AG10803 (cell line): ENCODE measurements at places on chromosomes 1 and 21.

DNA sequence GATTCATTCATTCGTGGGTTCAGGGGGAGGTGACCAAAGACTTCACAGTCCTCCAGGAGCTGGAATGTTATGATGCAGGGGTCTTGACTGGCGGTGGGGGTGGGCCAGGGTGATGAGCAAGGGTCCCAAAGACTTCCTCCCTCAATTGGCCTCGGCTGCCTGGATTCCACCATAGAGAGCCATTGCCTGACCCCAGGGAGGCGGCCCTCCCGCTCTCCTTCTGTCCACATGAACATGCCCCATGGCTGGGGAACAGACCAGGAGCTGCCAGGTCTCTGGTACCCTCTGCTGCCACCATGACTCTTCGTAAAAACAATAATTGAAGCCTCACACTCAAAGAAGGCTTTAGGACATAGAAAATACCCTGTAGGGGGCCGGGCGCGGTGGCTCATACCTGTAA is 102.5 kb upstream of the CASZ1 start:
- DNase-seq = no peak

DNA sequence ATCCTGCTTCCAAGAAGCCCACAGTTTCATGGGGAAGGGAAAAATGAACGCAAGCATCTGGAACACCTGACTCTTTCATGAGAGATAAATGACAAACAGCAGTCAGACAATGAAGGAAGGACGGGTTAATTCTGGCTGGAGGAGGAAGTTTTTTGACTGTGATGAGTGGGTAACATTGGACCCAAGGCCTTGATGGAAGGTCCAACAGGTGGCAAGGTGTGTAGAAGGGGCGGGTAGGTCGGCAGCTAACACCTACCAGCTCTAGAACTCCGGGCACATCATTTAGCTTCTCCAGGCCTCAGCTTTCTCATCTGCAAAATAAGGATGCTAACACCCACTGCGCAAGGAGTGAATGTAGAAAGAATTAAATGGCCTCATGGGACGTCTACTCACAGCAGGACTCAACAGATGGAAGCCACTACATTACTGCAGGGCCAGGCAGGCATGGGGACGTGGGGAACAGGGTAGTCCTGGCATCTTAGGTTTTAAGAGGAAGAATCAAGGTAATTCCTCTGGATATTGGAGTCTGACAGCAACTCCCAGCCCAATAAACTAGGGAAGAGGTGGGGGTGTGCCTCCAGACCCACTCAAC is 12.9 kb downstream of the GLIS1 start:
- DNase-seq = no peak

GRCh38 chr1:166950156-166950555 is 25.2 kb downstream of the ILDR2 start:
- no peak for DNase-seq

DNA sequence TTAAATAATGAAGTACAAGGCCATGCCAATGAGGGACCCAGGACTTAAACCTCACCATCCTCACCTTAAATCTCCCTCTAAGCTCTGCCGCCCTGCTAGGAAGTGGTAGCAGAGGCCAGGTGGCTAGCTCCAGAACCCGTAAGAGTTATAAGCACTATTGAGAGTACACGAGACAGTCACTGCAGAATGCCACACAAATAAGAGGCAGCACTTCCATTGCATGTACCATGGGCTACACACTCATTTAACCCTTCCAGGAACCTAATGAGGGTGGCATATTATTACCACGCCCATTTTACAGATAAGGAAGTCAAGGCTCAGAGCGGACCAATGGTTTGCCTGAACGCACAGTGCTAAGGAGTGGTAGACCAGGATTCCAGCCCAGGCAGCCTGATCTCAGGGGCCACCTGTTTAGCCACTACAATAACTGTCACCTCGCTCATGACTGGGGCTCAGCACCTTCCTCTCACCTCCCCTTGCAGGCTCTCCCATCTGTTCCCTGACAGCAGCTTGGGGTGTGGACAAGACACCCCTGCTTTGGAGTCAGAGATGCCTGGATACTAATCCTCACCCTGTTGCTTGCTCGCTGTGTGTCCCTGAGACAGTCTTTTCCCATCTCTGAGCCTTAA is 54.8 kb upstream of the ID3 start:
- DNase-seq = no peak

DNA sequence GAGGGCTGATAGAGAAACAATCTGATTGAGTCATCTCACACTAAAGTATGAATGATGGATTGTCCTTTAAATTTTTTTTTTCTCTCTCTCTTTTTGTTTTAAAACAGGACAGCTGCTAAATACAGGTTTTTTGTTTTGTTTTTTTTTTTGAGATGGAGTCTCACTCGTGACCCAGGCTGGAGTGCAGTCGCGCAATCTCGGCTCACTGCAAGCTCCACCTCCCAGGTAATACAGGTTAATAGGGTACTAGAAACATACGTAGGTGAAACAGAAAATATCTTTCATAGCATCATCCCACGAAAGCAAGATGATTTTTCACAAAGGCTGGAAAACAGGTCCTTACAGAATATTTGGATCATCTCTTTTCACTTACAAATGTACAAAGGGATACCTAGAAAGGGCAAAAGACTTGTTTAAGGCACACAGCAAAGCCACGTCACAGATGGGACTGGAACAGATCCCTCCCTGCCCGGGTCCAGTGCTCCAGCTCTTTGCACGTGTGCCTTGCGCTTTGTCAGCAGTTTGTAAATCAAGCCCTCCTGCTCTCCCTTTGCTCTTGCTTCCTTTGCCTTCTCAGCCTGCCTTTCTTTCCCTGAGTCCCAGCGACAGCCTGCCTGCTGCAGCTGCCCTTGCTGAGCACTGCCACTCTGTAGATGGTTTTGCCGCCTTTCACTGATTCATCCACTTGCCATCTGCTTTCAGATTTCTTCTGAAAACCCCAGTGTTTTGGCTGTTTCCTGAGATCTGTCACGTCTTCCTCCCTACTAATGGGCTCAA is 171.3 kb upstream of the BEND5 start:
- peak; percentile 68 for DNase-seq

- peak; percentile 17 for DNase-seq
These were observed 93.3 kb upstream of the ZNHIT6 start for GRCh38 chr1:85801520-85801919.

DNA sequence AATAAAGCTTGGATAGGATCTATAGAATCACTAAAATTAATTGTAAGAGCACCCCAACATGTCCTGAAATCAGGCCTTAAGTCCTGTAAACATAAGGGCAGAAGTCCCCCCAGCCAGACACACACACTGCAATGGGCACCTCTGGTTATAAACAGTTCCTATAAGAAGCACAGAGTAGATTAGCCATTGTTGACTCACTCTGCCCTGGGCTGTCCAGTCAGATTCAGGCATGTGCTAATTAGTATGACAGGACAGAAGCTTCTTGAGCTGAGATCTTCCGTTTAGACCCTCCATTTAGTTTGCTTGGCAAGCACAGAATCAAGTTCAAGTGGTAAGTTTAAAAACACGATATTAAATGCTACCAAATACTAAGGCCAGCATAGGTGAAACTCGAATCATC is 11.8 kb upstream of the DENND1B start:
- peak; percentile 38 for DNase-seq

DNA sequence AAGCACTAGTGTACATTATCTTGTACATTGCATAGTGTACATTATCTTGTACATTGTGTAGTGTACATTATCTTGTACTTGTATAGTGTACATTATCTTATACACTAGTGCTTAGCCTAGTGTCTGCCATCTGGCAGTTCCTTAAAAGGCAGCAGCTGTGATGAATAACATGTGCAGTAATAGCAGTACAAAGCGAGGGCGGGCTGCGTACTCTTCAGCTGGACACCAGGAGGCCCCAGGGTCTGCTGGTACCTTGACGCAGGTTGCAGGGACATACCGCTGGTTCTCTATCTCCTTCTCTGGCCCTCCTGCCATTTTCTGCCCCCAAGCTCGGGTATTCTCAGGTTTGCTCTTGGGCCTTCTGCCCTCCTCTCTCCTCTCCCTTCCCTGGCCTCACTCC is 149.6 kb downstream of the SEC16B start:
- peak; percentile 1 for DNase-seq

DNA sequence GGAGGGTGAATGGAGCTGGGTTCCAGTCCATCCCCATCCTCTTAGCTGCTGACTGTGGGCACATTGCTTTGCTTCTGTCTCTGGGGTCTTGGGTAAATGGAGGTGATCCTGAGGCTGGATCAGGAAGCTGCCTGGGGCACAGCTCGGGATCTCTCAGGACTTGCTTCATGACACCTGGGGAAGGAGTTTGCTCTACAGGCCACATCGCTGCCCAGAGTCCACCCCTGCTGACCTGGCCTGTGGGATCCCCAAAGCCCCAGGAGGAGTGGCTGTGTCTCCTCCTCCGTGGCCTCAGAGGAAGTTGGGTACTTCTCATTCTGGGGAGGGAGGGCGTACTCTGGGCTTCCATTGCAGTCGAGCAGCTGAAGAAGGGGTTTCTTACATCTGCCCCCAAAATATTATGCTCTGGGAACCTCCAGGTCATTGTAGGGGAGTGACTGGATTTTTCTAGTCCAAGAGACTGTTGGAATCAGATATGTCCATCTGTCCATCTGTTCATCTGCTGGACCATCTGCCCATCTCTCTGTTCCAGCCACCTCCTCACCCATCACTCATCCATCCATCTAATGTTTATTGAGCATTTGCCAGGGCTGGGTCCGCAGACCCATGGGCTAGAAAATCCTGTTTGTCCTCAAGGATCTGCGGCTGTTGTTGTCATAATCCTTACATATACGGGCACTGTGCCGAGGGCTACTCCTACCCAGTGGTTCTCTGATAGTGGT is 45.9 kb downstream of the ARHGEF10L start:
- DNase-seq = no peak

GRCh38 chr1:9078752-9079500 is 9.5 kb upstream of the SLC2A5 start:
- DNase-seq = no peak

DNA sequence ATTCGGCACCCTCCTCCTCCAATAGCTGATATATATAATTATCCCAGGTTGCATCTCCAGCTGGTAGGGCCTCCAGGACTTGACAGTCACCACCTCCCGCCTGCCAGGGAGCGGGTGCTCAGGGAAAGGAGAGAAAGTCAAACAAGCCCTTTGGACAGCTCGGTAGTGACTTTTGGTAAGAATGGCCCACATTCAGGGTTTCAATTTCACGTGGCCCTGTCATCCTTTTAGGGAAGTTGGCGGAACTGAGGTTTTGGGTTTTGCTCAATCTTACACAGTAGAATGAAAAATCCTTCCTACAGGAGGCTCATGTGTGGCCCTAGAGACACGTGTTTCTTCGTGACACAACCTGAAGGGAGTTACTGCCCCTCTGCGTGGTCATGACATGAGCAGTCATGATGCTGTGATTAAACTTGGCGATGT is 44.2 kb downstream of the CAPN8 start:
- DNase-seq = no peak

- DNase-seq = no peak
These were observed 37.8 kb upstream of the ADARB1 start for GRCh38 chr21:45036630-45037029.

DNA sequence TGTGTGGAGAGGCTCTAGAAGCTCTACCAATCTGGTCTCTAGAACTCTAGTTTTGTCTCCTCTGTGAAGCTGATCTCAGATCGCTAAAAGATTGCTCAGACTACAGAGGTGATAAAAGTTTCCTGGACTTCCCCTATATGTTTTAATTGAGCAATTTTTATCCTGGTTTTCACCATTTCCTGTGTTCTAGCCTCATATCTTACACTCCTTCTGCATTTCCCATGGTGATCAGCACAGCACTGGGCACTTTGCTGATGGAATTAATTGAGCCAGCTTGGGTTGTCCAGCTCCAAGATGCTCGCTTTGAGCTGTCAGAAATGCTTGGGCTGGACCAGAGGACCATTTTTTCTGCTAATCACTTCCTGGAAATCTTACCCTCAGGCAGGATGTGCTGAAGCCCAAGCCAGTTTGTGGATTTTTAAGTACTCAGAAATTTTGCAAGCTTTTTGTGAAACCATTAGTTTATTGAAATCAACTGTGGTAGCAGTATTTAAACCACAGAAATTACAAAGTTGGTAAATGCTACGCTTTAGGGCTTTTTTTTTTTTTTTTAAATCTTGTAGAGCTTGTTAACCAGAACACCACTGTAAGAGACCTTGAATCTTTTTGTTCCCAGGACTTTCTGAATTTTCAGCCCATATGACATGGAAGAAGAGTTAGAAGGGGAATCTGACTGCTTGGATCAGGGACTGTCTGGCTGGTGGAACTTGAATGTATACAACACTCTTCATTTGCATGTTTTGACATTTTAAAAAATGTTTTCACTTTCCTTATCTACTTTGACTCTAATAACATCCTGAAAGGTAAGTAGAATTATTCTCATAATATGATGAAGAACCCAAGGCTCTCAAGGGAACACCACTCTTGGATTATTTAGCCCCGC is 28.4 kb downstream of the CD48 start:
- DNase-seq = peak; percentile 6

DNA sequence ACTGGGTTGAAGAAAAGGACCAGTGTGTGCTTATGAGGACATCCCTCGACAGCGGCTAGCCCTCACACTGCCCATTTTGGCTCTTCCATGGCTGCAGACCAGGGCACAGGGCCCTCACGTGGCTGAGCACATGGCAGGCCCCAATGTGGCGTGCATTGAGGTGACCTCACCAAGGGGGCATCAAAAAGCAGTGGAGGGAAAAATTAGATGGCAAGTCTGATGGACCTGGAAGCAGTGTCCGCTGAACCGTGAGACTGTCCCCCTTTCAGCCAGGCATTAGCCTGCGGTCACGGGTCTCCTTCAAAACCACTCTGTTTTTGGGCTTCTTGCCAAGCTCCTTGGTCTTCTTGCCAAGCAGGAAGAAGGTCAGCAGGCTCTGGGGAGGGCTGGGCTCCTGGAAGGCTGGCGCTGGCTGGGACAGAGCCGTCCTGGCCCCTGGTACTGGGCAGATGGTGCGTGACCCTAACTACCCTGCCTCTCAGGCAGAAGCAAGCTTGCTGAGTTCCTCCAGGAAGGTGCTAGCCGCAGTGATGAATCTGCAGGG is 30.8 kb downstream of the TRIM67 start:
- no peak for DNase-seq

- peak; percentile 14 for DNase-seq
These were observed 90.7 kb upstream of the VAMP3 start for GRCh38 chr1:7680207-7680954.

DNA sequence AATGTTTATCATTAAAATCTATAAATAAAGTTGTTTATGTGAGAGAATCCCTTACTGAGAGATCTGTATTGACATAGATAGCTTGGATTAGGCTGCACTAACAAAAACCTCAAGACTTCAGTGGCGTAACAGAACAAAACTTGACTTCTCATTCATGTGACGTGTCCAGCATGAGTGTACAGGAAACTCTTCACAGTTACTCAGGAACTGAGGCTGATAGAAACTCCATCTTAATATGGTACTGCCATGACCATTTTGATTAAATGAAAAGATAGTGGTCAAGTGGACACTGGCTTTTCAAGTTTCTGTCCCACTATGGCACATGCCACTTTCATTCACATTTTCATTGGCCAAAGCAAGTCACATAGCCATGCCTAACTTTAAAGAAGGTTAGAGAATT is 3.7 kb downstream of the ST3GAL3 start:
- DNase-seq = peak; percentile 80

- no peak for DNase-seq
These were observed 33.5 kb downstream of the UBE2G2 start for GRCh38 chr21:44767834-44768831.

GRCh38 chr1:180281490-180281889 is 51.4 kb downstream of the LHX4 start:
- no peak for DNase-seq

GRCh38 chr1:171185091-171185490 is at the start of gene FMO2:
Gene FMO2, plus strand, starts transcription at chr1:171185300. Its CDS starts 414 bp downstream, at chr1:171185714.
- no peak for DNase-seq

GRCh38 chr1:217527151-217527550 is 103.7 kb downstream of the GPATCH2 start:
- DNase-seq = no peak
